ENCODE measurements at places on chromosomes 7 and 10.

DNA sequence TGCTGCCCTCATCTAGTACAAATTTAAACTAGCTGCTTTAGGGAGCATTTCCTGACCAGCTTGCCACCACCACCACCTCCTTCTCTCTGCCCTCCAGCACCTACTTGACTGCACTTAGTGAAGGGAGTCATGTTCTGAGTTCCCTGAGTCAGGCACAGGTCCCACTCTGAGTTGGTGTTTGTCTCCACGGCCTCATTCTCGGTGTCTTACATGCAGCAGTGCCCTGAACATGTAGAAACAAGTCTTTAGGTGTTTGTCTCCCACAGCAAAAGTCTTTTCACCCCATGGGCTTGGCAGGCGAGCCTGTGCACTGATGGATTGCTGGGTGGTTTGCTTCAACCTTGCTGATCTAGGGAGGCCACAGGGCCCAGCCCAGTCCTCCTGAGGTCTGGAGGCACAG, 16.9 kb downstream of the TSPAN14 start:
- H3K4me3 ChIP-seq: no peak overlapping the region
- DNase-seq: no peak
- peak overlapping the region; percentile 77 for H3K27ac ChIP-seq
- peaks cover 16% of the 10 kb centered on the region for H3K36me3 ChIP-seq
- peaks cover 3% of the 10 kb centered on the region for H3K27me3 ChIP-seq

DNA sequence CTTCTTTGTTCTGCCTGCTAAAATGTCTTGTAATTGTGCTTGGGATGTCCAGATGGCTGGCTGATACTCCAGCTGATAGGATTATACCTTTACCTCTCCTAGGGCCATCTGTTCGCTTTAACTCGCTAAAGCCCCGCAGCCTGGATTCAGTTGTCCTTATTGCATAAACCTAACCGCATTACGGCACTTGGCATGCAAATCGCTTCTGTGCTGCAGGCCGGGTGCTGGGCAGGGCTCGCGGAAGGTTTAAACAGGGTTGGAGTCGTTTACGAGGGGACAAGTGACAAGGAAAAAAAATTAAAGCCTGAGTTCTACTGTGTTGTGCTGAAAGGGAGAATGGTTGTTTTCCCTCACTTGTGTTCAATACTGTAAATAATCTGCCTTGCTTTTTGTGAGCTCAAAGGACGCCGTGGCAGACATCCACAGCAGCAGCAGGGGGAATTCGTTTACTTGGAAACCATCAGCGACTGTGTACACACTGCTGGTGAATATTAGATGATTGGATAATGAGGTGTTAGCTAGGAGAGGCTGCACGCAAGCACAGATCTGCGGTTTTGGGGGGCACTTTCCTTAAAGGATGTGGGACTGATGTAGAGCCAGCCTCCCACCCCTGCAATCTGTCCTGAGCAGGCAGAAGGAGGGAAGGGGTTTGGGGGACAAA, 93.0 kb downstream of the EBF3 start:
- H3K27ac ChIP-seq: no peak overlapping the region
- H3K27me3 ChIP-seq: peaks cover 5% of the 10 kb centered on the region
- no peaks in the 10 kb centered on the region for H3K4me1 ChIP-seq
- no peak for DNase-seq
- no peaks in the 10 kb centered on the region for H3K36me3 ChIP-seq

DNA sequence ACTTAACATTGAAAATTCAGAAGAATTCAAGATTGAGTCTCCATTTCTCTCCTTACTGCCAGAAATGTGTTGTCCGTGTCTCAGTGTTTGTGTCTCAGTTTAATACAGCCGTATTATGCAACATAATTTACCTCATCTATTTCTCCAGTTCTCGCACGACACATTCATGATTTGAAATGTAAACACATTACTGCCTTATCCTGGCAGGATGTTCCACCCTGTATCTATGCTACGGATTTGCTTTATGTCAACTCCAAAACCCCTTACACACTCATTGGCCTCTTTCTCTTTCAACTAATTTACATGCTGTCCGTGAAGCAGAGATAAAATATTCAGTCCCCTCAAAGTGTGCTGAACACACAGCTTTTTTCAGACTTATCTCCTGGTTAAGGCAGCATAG, 653.7 kb upstream of the SEMA3D start:
- no peak overlapping the region for H3K4me3 ChIP-seq
- no peaks in the 10 kb centered on the region for H3K36me3 ChIP-seq
- H3K27ac ChIP-seq: no peak overlapping the region

GRCh38 chr7:95794917-95795515, 22.7 kb downstream of the DYNC1I1 start:
- H3K4me1 ChIP-seq: no peaks in the 10 kb centered on the region
- DNase-seq: no peak
- H3K27ac ChIP-seq: no peak overlapping the region

DNA sequence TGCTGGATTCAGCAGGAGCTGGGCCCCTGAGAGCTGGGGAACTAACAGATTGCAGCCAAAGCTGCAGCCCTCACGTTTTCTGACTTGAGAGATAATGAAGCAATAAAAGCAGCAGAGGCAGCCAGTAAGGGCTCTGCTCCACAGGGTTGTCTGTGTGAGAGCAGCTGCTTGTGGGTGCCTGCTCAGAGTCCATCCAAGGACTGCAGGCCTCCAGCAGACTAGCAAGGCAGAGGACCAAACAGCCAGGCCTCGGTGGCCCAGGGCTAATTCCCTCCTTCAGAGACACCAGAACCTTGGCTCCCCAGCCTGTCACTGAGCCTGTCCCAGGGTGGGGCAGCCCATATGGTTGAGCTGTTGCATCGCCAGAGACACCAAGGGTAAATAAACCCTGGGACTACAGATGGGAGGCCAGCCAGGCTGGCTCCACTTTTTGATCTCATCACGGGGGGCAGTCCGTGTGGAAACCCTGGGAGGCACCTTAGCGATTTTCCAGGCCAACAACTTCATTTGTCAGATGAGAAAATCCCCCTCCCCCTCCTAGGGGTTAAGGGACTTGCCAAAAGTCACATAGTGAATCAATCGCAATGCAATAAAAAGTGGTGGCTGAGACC, 229.2 kb downstream of the WDR11 start:
- H3K4me3 ChIP-seq: no peak overlapping the region
- no peaks in the 10 kb centered on the region for H3K36me3 ChIP-seq
- no peak for DNase-seq
- H3K27me3 ChIP-seq: peaks cover 2% of the 10 kb centered on the region
- no peak overlapping the region for H3K27ac ChIP-seq
- no peaks in the 10 kb centered on the region for H3K4me1 ChIP-seq

- DNase-seq: no peak
- peaks cover 19% of the 10 kb centered on the region for H3K27me3 ChIP-seq
- H3K4me1 ChIP-seq: no peaks in the 10 kb centered on the region
- H3K36me3 ChIP-seq: no peaks in the 10 kb centered on the region
Measured at GRCh38 chr10:130040351-130040750, 70.3 kb downstream of the C10orf143 start.

DNA sequence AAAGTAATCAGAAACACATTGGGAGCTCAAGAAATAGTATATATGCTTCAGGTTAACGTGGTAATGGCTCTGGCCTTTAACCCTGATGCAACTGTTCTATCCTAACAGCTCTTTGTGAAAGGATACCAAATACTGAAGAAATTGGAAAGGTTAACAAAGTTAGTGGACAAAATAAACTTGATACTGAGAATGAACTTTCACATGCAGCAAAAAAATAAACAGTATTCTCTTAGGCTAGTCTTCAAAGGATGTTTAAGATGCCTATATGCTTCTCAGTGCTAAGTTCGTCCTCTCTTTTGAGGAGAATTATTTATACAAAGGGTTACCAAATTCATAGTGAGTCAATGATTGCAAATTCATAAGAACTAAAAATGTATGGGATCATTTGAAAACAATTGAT, 256.2 kb upstream of the FERD3L start:
- H3K27ac ChIP-seq: no peak overlapping the region
- no peaks in the 10 kb centered on the region for H3K36me3 ChIP-seq
- DNase-seq: no peak
- H3K27me3 ChIP-seq: no peaks in the 10 kb centered on the region
- H3K4me1 ChIP-seq: peaks cover 56% of the 10 kb centered on the region

DNA sequence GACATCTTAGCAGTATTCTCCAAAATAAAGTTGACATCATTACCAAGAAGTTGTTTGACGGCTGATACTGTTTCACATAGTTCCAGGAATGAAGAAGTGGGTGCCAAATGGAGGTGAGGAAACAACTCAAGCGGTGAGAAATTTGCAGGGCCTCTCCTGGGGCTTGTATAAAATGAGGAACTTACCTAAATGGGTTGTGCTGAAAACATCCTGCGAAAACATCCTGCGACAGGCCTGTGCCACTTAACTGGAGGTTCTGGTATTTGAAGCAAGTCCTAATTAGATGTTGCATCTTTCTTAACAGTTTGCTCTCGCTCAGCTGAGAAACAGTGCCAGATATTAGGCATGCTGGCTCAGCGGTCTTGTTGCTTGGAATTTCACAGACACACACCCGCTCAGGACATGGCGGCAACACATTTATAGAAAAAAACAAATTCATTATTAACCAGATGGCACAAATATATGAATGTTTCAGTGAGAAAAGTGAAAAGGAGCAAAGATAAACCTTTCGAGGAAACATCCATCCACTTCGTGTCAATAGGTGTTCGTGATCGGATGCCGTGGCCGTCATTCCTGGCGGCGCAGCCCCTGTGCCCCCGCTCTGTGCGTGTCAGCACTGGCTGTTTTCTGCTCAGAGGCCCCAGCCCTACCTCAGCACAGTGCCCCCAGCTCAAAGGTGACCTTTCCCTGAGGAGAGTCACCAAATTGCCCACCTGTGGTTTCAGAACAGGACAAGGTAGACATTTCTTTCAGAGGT, 48.1 kb downstream of the CDC123 start:
- no peak for DNase-seq
- H3K4me3 ChIP-seq: no peak overlapping the region
- H3K27me3 ChIP-seq: peaks cover 3% of the 10 kb centered on the region
- H3K27ac ChIP-seq: no peak overlapping the region
- no peaks in the 10 kb centered on the region for H3K4me1 ChIP-seq
- peaks cover 18% of the 10 kb centered on the region for H3K36me3 ChIP-seq

GRCh38 chr7:23600236-23600635, 3.1 kb downstream of the CCDC126 start:
- peak overlapping the region; percentile 13 for H3K27ac ChIP-seq
- H3K27me3 ChIP-seq: peaks cover 5% of the 10 kb centered on the region
- no peaks in the 10 kb centered on the region for H3K36me3 ChIP-seq
- peak overlapping the region; percentile 11 for H3K4me3 ChIP-seq
- peaks cover 64% of the 10 kb centered on the region for H3K4me1 ChIP-seq

GRCh38 chr7:132581431-132581830, 5.2 kb upstream of the PLXNA4 start:
- H3K36me3 ChIP-seq: no peaks in the 10 kb centered on the region
- H3K27me3 ChIP-seq: peaks cover 22% of the 10 kb centered on the region
- H3K4me3 ChIP-seq: no peak overlapping the region
- no peaks in the 10 kb centered on the region for H3K4me1 ChIP-seq

DNA sequence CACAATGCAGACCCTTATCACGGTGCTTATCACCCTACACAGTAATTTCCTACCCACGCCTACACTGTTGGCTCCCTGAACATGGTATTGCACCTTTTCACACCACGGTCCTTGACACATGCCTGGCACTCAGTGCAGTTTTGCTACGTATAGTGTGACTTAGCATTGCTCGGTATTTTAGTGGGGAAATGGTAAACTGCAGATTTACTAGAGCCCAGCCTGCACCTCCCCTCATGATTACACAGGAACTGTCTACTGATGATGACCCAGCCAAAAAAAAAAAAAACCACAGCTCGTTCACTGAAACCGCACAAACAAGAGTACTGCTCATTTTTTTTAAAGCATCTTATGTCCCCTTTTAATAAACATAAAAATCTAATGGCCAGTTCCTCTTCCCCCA, 124.2 kb upstream of the ZNF746 start:
- H3K27ac ChIP-seq: peak overlapping the region; percentile 20
- peaks cover 5% of the 10 kb centered on the region for H3K27me3 ChIP-seq
- H3K4me3 ChIP-seq: no peak overlapping the region

- DNase-seq: peak; percentile 48
- H3K4me3 ChIP-seq: peak overlapping the region; percentile 84
- no peaks in the 10 kb centered on the region for H3K36me3 ChIP-seq
- H3K27ac ChIP-seq: peak overlapping the region; percentile 82
- H3K4me1 ChIP-seq: peaks cover 54% of the 10 kb centered on the region
- no peaks in the 10 kb centered on the region for H3K27me3 ChIP-seq
Measured at GRCh38 chr10:58756130-58756719, 243.6 kb downstream of the BICC1 start.

- no peak overlapping the region for H3K4me3 ChIP-seq
- no peak for DNase-seq
- H3K27ac ChIP-seq: no peak overlapping the region
- no peaks in the 10 kb centered on the region for H3K36me3 ChIP-seq
- peaks cover 21% of the 10 kb centered on the region for H3K4me1 ChIP-seq
Measured at GRCh38 chr7:30911133-30911532, 520 bp upstream of the AQP1 start.

- H3K27ac ChIP-seq: no peak overlapping the region
- H3K27me3 ChIP-seq: peaks cover 11% of the 10 kb centered on the region
- no peaks in the 10 kb centered on the region for H3K36me3 ChIP-seq
- DNase-seq: peak; percentile 50
Measured at GRCh38 chr7:98771519-98771918, 98.3 kb downstream of the TMEM130 start.

DNA sequence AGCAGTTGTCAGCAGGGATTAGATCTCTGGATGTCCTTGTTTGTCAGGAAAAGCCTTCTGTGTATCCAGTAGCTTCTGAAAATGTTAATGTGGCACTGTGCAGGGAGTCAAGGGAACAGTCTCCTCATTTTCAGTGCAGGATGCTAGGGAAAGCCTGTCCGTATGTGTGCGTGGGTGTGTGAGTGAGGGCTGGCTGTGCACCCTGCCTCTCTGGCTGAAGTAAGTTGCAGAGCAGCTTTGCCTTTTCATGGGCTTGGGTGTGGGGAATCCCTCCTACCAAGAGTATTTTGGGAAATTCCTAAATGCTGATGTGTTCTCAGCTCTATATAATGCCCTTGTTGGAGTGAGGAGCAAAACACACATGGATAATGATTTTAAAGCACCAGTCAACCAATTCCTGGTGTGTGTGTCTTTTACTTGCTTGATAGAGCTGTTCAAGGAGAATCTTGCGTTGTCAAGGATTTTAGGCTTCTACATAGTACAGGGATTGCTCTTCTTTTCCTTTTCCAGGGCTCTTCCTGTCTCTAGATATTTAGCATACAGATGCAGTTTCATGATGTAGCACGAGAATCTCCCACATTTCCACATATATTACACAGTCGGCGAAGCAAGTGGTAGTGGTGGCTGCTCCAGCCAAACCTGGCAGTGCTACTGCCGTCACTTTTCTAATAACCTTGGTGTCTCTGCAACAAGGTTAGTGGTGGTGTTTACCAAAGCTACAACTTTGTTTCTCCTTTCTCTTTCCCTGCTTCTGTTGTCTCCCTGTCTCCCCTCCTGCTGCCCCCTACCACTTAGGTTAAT, 92.8 kb downstream of the MCU start:
- H3K27ac ChIP-seq: peak overlapping the region; percentile 66
- peaks cover 53% of the 10 kb centered on the region for H3K4me1 ChIP-seq
- H3K36me3 ChIP-seq: peaks cover 4% of the 10 kb centered on the region

DNA sequence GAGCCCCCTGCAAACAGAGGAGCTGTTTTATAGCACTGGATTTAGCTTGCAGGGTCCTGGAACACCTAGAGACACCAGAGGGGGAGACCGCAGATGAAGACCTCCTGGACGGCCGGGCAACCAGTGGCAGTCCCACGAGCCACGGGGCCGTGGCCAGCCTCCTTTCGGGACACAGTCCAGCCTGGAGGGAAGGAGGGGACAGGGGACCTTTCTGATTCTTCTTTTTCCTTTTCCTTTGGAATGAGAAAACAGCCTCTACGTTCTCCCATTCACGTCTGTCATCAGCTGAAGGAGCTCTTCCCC, 35.4 kb upstream of the FAM20C start:
- H3K4me1 ChIP-seq: peaks cover 7% of the 10 kb centered on the region
- no peaks in the 10 kb centered on the region for H3K36me3 ChIP-seq
- peaks cover 25% of the 10 kb centered on the region for H3K27me3 ChIP-seq
- DNase-seq: no peak
- no peak overlapping the region for H3K4me3 ChIP-seq
